SW 1271 (cell line): ENCODE measurements at places on chromosomes 1 and 21.

DNA sequence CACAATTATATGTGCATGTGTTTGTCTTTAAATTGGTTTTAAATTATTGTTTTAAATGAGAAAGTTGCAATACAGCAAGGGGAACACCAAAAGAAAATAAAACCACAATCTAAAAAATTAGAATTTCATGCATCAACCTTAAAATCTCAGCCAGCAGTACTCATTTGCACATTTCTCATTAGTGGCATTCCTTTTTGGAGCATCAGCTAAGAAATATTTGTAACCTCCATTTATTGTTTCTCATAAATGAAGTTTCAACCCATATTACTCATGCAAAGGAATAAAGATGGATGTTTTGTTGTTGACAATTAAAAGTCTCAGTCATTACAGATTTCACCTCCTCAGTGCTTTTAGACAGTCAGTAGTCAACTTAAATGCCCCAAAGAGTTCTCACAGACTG is 160.1 kb downstream of the TBX15 start:
- DNase-seq, result no peak

DNA sequence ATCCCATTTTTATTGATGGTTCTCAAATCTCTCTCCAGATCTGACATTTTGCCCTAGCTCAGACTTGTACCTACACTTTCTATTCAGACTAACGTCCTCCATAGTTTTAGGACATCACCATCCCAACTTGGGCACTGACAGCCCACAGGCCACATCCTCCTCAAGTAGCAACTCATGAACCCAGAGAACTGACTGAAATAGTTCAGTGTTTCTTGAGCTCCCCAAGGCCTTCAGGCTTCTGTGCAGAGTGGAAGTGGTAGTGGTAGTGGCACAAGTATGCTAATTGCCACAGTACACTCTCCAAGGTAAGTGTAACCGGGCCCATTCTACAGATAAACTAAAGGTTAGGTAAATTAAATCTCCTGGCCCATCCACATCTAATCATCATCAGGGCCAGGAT is 112.6 kb downstream of the SLC45A1 start:
- DNase-seq, result no peak

DNA sequence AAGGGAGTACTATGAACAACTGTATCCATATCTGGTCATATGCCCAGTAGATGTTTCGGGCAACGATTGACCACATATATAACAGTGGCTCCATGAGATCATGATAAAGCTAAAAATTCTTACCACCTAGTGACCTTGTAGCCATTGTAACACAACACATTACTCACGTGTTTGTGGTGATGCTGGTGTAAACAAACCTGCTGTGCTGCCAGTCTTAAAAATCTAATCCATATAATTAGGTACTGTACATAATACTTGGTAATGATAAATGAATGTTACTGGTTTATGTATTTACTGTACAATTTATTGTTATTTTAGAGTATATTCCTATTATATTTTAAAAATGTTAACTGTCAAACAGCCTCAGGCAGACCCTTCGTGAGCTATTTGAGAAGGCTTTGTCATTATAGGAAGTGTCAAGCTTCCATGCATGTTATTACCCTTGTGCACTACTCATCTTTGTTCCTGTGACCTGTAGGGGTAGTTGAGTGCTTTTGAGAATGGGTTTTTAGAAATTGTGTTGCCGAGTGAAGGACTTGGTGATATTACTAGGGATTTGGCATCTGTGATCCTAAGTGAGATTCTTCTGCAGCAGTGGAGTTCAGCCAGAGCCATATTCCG is 23.6 kb downstream of the DIP2A start:
- no peak for DNase-seq

- no peak for DNase-seq
Observed at GRCh38 chr1:59183749-59184317, 113.1 kb upstream of the FGGY start.

DNA sequence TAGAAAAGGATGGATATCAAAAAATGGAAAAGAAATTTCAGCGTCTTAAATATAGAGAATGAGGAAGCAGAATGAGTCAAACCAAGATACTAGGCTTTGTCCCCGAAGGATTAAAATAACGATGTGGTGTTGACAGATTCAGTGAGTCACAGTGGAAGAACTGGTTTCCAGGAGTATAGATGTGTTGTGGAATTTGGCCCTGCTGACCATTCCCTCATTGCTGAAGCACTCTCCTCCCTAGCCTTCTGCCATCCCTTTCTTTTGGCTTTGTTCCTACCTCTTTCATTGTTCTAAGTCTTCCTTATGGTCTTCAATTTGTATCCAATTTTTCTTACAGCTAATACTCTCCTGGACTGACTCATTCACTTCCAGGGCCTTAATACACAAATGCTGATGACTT is 23.1 kb upstream of the USP25 start:
- DNase-seq, result no peak

DNA sequence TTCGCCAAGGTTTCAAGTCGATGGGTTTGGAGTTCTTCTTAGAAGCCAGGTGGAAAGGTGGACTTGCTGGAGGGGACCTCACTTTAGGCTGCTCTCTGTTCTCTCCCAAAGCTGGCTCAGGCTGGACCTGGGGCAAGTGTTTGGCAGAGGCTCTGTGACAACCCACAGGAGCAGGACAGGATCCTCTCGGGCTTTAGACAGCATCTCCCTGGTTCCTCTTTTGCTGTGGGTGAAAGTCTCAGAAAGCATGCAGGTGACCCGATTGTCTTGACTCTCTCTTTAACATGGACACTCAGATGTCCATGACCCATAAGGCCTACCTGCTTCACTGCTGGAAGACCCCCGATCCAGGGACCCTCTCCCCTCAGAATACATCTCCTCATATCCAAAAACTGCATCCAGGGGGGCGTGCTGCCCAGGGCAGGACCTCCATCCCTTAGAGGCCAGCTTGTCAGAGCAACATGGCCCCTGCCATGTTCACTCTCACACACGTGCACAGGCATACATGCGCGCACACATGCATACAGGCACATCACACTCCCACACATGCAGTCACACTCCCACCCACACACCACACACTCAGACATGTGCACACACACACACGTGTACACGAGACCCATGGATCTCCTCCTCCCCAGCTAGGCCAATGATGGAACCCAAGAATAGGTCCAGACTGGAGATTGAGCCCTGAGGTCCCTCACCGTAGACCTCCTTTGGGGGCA is 21.3 kb downstream of the MRPL37 start:
- no peak for DNase-seq

DNA sequence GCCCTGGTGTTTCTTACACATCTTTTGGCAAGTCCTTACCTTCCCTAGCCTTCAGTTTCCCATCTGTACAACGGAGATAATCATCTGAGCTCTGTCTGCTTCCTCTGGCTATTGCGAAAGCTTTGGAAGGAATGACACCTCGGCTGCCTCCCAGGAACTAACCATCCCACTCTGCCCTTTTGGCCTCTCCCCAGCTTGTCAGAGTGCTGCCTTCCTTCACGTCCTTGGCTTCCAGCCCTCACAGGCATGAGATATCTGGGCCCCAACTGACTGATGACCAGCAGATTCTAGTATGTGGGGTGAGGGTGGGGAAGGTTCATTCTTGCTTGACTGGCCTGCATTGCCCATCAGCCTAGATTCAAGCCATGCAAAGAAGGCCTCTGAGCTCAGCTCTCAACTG is 253.1 kb upstream of the FGGY start:
- no peak for DNase-seq

DNA sequence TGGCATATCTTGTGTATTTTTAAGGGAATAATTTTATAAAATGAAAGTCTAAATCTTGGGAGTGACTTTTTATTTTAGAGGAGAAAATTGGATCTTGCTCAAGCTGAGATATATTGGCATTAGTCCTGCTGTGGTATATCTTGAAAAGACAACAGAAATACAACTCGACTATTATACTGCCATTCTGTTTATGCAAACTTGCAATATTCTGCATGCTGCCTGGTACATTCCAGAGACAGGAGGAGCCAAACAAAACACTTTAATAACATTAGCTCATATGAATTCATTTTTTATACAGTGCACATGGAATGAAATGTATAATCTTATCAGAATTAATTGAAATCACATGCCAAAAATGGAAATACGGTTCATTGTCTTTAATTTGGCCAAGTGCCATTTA is 176.0 kb upstream of the NRIP1 start:
- no peak for DNase-seq

- no peak for DNase-seq
Observed at GRCh38 chr1:47618222-47618720, 180.4 kb downstream of the FOXD2 start.

GRCh38 chr1:217674028-217674729 is 43.0 kb downstream of the SPATA17 start:
- DNase-seq, result no peak

DNA sequence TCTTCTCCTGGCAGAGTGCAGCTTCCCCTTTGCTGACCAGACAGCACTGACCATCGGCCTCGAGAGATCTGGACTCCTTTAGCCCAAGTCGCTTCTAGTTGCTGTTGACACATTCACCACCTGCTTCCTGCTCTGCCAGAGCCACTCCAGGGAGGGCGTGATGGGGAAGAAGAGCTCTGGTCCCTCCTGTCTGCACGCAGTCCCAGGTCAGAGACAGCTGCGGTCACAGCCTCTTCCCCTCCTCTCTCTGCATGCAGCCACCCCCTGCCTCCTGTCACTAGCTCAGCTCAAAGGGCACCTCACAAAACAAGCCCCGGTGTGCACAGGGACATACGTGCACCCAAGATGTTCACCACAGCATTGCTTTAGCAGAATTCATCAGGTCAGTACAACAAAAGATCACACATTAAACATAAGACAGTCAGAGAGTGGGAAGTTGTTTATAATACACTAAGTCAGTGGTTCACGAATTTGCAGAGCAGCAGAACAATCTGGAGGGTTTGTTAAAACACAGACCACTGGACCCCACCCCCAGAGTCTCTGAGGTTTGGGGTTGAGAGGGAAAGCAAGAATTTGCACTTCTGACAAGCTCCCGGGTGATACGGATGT is 132.9 kb downstream of the SYF2 start:
- DNase-seq, result no peak

DNA sequence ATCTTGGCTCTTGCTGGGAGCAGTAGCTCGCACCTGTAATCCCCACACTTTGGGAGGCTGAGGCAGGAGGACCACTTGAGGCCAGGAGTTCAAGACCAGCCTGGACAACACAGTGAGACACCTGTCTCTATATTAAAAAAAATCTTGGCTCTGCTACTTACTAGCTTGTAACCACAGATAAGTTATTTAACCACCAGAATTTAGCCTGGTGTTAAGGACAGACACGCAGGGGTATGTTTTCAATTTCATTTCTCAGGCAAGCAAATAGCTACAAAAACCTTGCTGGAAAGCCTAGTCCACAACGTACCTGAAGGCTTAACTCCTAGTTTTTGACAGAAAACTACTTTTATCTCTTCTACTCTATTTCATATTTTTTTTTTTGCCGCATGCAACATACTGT is 24.8 kb upstream of the GFI1 start:
- no peak for DNase-seq

DNA sequence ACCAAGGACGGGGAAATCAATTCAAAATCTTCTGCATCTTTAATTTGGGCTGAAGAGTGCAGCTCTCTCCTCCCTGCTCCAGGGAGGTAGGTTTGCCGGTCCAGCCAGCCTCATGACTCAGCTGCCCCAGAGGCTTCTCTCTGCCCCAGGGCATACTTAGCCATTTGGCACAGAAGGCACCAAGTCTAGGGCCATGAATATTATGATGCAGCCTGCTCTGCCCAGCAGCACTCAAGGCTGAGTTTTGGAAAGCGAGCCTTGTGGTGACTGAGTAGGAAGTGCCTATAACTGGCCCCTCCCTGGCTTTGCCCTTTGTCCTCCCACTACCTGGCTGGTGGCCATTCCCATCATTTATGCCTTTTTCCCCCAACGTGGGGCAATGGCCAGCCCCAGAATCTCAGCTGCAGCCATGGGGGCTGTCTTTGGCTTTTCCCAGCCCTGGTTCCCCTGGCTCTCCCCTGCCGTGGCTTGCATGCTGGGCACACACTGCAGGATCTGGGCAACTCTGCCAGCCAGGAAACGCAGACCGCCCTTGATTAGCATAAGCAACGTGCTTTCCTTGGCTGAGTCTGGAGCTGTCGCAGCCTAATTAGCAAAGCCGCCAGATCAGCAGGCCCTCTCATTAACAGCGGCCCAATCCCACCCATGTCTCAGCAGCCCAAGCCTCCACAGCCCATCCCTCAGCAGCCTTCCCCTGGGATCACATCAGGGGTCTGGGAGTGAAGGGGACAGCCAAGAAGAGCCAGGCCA is 258.6 kb upstream of the TMEM51 start:
- no peak for DNase-seq

- no peak for DNase-seq
Observed at GRCh38 chr1:22712502-22713271, 2.0 kb downstream of the EPHB2 start.

DNA sequence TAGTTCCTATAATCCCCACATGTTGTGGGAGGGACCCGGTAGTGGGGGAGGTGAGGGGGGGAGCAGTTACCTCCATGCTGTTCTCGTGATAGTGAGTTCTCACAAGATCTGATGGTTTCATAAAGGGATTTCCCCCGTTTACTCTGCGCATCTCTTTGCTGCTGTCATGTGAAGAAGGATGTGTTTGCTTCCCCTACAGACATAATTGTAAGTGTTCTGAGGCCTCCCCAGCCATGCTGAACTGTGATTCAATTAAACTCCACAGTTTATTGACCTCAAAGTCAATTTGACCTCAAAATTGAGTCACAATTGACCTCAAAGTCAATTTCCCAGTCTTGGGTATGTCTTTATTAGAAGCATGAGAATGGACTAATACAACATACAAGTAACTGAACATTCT is 19.7 kb downstream of the DPH5 start:
- no peak for DNase-seq

- DNase-seq, result no peak
Observed at GRCh38 chr1:197320991-197321531, 53.0 kb downstream of the CRB1 start.

GRCh38 chr1:155884031-155884960 is 24.9 kb downstream of the SYT11 start:
- no peak for DNase-seq

- DNase-seq, result no peak
Observed at GRCh38 chr1:117250061-117250606, 39.4 kb upstream of the VTCN1 start.
